ENCODE measurements at places on chromosomes 5 and 9. TPM values are rescaled to one million over a fixed set of nuclear protein-coding genes. Genes with fewer than 3 reads are reported as not detected.

DNA sequence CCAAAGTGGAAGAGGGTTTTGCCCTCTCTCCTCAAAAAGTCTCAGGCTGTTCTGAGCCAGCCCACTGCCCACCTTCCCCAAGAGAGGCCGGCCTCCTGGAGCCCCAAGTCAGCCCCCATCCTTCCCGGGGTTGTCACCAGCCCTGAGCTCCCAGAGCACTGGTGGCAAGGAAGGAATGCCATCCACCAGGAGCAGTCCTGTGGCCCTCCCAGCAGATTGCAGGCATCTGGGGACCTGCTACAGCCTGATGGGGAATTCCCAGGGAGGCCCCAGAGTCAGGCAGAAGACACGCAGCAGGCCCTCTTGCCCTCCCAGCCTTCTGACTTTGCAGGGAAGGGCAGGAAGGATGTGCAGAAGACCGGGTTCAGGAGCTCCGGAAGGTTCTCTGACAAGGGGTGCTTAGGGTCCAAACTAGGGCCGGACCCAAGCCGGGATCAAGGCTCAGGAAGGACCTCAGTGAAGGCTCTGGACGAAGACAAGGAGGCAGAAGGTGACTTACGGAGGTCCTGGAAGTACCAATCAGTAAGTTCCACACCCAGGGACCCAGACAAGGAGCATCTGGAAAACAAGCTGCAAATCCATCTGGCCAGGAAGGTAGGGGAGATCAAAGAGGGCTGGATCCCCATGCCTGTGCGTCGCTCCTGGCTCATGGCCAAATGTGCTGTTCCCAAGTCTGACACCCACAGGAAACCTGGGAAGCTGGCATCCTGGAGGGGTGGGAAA is 3.7 kb downstream of the SPATA31E1 start:
- H3K4me3 ChIP-seq, result no peak overlapping the region
- no peak for DNase-seq
- no peaks in the 10 kb centered on the region for H3K27me3 ChIP-seq
- no peaks in the 10 kb centered on the region for H3K4me1 ChIP-seq
- H3K36me3 ChIP-seq, result no peaks in the 10 kb centered on the region

GRCh38 chr5:71860048-71860447 is 141.0 kb downstream of the CARTPT start:
- no peak for DNase-seq
- no peaks in the 10 kb centered on the region for H3K27me3 ChIP-seq
- H3K36me3 ChIP-seq, result no peaks in the 10 kb centered on the region
- H3K4me3 ChIP-seq, result no peak overlapping the region

DNA sequence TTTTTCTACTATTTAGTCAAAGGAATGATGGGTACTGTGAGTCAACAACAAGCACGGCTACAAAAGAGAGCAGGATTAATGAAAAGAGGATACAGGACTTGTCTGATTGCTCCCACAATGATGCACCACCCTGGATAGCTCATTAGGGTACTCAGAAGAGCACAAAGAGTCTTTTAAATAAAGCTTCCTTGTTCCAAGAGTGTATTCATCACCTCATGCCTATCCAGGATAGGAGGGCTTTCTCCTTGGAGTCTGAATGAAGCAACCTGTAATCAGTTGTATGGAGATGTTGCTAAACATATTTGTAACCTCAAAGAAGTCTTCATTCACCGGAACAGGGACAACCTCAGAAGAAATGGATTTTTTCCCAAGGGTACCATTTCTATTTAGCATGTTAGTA is 219.5 kb upstream of the TMEM161B start:
- H3K4me1 ChIP-seq, result peaks cover 2% of the 10 kb centered on the region
- no peak for DNase-seq
- no peak overlapping the region for H3K4me3 ChIP-seq

GRCh38 chr5:53095931-53096525 is 13.5 kb downstream of the MOCS2 start:
- no peak overlapping the region for H3K4me3 ChIP-seq
- no peak overlapping the region for H3K27ac ChIP-seq
- H3K4me1 ChIP-seq, result peaks cover 11% of the 10 kb centered on the region
- DNase-seq, result peak; percentile 40
- H3K27me3 ChIP-seq, result no peaks in the 10 kb centered on the region

DNA sequence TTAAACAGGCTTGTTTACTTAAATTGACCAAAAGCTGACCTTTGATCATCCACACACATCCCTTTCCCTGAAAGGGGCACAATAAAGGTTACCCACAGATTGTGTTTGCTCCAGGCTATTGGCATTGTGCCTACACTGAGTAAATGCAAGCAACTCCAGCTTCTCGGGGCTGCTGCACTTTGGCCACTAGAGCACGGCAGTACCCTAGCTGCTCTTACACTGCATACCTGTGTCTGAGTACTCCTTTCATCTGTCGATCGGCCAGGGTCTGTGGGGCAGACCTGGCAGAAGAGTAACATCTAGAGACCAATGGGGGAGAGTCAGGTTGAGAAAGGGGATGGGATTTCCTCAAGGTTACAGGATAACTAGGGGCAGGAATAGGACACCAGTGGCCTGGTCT is 281.9 kb upstream of the NMUR2 start:
- DNase-seq, result no peak
- no peak overlapping the region for H3K27ac ChIP-seq
- H3K4me3 ChIP-seq, result no peak overlapping the region
- 0 out of 2 replicates have a peak, but pooled peaks cover 3% of the 10 kb centered on the region for H3K4me1 ChIP-seq
- no peaks in the 10 kb centered on the region for H3K27me3 ChIP-seq
- no peaks in the 10 kb centered on the region for H3K36me3 ChIP-seq

DNA sequence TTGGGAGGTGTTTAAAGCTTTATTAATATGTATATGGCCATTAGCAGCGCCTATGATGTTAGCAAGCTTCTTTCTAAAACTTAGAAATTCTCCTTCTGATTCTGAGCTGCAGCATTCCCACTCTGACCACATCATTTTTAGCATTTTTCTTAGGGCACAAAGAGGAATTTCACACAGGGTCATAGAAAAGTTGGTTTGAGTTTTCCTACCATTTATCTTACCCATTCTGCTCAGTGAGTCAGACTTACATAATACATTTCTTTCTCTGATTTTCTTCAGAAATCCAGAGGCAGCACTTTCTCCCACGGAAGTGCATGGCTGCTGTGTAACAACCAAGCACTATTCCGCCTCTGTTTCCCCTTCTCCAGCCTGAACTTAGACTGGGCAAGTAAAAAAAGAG is 246.6 kb downstream of the ARL15 start:
- peaks cover 34% of the 10 kb centered on the region for H3K4me1 ChIP-seq
- peak overlapping the region; percentile 99 for H3K27ac ChIP-seq
- no peaks in the 10 kb centered on the region for H3K27me3 ChIP-seq
- H3K4me3 ChIP-seq, result no peak overlapping the region
- peak; percentile 52 for DNase-seq

- no peaks in the 10 kb centered on the region for H3K36me3 ChIP-seq
- H3K27me3 ChIP-seq, result no peaks in the 10 kb centered on the region
- H3K27ac ChIP-seq, result no peak overlapping the region
- no peak for DNase-seq
Observed at GRCh38 chr5:116738239-116738614, 163.6 kb upstream of the SEMA6A start.

DNA sequence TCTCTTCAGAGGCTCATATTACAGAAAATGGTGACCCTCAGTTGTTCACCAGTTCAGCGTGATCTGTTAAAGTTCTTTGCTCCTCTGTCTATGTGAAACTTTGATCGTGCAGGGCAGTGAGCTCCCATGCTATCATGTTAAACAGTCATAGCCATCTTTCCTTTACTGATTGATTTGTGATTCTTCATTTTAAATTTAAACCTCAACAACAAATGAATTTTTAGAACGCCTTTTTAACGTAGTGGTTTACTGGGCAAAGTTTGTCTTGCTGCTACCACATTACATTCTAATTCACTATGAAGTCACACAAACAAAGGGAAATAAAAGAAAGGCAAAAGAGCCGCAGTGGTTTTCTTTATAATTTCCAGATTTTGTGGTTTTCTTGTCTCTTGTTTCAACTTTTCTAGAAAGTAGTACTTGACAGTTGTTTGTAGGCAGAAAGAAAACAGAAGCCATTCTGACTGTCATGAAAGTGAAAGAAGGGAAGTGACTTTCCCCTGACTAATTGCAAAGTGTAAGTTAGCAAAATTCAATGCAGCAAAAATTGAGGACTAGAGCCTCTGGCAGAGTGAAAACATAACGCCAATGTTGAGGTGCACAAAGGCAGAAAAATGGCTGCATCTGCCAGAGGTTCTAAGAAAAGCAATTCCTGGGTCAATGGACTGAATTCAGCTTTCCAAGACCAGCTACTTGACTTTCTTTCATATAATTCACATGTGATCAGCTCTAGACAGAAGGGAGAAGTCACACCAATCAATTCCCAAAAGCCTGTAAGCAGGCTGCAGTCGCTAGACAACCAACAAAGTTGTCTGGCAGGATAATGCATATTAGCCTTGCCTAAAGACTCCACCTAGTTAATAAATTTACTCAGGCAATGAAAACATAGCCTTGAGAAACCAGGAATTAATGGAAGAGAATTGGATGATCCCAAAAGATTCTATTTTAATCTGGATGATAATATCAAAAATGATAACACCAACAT is 7.1 kb upstream of the IFNA6 start:
- no peaks in the 10 kb centered on the region for H3K36me3 ChIP-seq
- no peak overlapping the region for H3K27ac ChIP-seq
- H3K4me1 ChIP-seq, result no peaks in the 10 kb centered on the region
- DNase-seq, result peak; percentile 3
- no peak overlapping the region for H3K4me3 ChIP-seq

GRCh38 chr5:148776261-148776660 is 50.1 kb upstream of the ADRB2 start:
- no peak overlapping the region for H3K4me3 ChIP-seq
- H3K4me1 ChIP-seq, result peaks cover 19% of the 10 kb centered on the region
- DNase-seq, result no peak
- H3K27ac ChIP-seq, result peak overlapping the region; percentile 31
- no peaks in the 10 kb centered on the region for H3K36me3 ChIP-seq

GRCh38 chr5:98750693-98751092 is 22.8 kb upstream of the RGMB start:
- no peak overlapping the region for H3K4me3 ChIP-seq
- peak; percentile 39 for DNase-seq
- no peaks in the 10 kb centered on the region for H3K36me3 ChIP-seq
- no peaks in the 10 kb centered on the region for H3K4me1 ChIP-seq

GRCh38 chr5:113989913-113990305 is 372.0 kb upstream of the KCNN2 start:
- H3K4me3 ChIP-seq, result no peak overlapping the region
- H3K4me1 ChIP-seq, result no peaks in the 10 kb centered on the region
- no peak for DNase-seq
- no peak overlapping the region for H3K27ac ChIP-seq
- H3K27me3 ChIP-seq, result no peaks in the 10 kb centered on the region

DNA sequence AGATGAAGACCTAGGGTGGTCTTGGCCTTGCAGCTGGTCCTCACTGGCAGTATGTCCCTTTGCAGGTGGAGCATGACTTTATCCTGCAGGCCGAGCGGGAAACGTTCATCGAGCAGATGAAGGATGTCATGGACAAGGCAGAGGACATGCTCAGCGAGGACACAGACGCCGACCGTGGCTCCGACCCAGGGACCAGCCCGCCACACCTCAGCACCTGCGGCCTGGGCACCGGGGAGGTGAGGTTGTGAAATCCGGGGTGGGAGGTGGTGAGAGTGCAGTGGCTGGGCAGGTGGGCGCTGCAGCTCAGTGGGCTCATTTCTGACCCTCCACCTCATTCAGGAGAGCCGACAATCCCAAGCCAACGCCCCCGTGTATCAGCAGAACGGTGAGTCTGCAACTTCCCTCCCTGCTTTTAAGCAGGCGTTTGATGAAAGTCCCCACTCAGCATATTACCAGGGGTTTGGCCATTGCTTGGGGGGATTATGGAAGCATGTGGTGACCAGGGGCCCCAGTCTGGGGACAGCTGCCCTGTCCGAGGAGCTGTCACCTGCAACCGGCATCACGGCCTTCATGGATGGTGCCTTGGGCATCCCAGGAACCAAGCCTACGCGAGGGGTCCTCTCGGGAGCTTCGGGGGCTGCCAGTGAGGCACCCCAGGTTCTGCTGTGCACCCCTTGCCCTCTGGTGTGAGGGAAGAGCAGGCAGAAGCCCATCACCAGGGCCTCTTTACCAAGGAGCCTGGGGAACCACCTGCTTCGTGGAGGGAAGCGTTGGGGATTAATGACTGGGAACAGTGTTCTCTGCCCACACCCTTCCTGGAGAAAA is 84.0 kb downstream of the WNK2 start:
- no peak overlapping the region for H3K4me3 ChIP-seq
- no peak for DNase-seq
- H3K36me3 ChIP-seq, result no peaks in the 10 kb centered on the region
- H3K27me3 ChIP-seq, result 0 out of 2 replicates have a peak, but pooled peaks cover 5% of the 10 kb centered on the region

DNA sequence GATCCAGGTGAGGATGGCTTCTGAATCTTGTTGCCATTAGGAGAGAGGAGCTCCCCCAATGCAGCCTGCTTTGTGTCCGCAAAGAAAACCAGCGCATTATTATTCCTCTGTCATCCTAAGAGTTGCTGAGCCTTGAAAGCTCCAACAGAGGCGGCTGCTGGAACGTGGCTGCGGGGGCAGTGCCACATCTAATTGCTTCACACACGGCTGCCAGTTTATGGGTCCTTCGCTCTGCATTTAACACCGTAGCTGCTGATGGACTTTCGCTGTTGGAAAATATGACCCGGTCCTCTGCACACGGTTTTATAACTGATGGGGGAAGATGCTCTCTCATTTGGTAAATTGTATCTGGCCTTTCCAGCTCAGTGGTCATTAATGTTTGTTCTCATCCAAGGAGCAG is 38.0 kb downstream of the ZNF622 start:
- H3K4me1 ChIP-seq, result no peaks in the 10 kb centered on the region
- DNase-seq, result no peak
- H3K27me3 ChIP-seq, result peaks cover 10% of the 10 kb centered on the region
- H3K4me3 ChIP-seq, result no peak overlapping the region
- H3K27ac ChIP-seq, result no peak overlapping the region

GRCh38 chr5:172866802-172867748 is 33.0 kb downstream of the ERGIC1 start:
- no peak overlapping the region for H3K27ac ChIP-seq
- peaks cover 56% of the 10 kb centered on the region for H3K4me1 ChIP-seq
- no peaks in the 10 kb centered on the region for H3K27me3 ChIP-seq
- peaks cover 16% of the 10 kb centered on the region for H3K36me3 ChIP-seq
- no peak overlapping the region for H3K4me3 ChIP-seq

DNA sequence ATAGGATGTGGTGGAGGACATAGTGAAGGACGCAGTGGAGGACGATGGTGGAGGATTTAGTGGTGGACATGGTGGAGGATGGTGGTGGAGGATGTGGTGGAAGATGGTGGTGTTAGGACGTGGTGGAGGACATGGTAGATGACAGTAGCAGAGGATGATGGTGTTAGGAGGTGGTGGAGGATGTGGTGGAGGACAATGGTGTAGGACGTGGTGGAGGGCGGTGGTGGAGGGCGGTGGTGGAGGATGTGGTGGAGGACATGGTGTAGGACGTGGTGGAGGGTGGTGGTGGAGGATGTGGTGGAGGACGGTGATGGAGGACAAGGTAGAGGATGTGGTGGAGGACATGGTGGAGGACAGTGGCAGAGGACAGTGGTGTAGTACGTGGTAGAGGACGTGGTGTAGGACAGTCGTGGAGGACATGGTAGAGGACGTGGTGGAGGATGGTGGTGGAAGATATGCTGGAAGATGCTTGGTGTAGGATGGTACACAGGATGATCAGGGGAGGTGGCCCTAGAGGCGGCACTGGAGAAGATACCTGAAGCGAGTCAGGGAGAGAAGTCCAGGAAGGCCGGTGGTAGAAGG is 68.7 kb downstream of the S1PR3 start:
- no peaks in the 10 kb centered on the region for H3K4me1 ChIP-seq
- H3K4me3 ChIP-seq, result no peak overlapping the region
- no peaks in the 10 kb centered on the region for H3K27me3 ChIP-seq
- H3K27ac ChIP-seq, result no peak overlapping the region

Gene GFI1B
- 0.05 TPM for total RNA-seq

Gene CTXN3
- not detected for total RNA-seq

Gene CFAP77
- not detected for total RNA-seq

Gene NAIP
- 4.2 TPM for total RNA-seq

Gene FAXDC2
- not detected for total RNA-seq

Gene C9orf40
- total RNA-seq, result 5.7 TPM
